ENCODE measurements at places on chromosomes 13 and 19.

DNA sequence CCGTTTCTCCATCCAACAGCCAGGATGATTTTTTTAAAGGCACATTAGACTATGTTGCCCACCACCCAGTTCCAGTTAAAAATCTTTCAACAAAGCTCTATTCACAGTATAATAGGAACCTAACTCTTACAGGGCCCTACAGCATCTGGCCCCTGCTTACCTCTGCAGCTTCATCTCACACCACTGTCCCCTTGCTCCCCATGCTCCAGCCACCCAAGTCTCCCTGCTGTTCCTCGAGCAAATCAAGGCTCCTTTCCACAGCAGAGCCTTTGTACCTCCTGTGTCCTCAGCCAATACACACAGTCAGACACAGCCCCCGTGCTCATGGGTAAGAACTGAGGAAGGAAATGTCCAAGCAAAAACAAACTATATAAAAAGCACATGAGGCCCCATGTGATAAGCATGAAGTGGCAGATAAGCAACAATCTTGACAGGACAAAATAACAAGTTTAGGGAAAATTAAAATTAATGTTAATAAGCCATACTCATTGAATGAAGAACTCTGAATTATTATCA lies 67.5 kb downstream of the TSC22D1 start:
- no peak for DNase-seq

- no peak for DNase-seq
Observed at GRCh38 chr13:83423381-83423780, 458.9 kb downstream of the SLITRK1 start.

DNA sequence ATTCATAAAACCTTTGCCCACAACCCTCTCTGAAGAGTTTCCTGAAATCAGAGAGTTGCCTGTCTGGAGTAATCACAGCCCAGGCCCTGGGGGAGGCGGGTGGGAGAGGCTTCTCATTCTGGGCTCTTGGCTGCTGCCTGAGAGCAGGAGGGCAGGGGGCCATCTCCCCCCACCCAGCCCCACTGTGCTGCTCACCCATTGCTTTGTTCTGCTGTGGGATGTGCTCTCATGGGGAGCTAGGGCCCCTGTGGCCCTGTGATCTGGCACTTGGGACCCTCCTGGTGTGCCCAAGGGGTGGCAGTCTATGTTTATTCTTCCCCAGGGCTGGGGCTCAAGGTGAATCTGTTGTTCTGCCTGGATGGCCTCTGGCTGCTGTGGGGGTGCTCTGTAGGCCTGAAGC lies 6.1 kb downstream of the KCTD15 start:
- no peak for DNase-seq

GRCh38 chr13:83440465-83440864 lies 441.8 kb downstream of the SLITRK1 start:
- no peak for DNase-seq

- no peak for DNase-seq
Observed at GRCh38 chr13:113659337-113659736, 1.3 kb upstream of the ATP4B start.

GRCh38 chr19:14554382-14554812 lies 17.5 kb downstream of the NDUFB7 start:
- peak; percentile 56 for DNase-seq

DNA sequence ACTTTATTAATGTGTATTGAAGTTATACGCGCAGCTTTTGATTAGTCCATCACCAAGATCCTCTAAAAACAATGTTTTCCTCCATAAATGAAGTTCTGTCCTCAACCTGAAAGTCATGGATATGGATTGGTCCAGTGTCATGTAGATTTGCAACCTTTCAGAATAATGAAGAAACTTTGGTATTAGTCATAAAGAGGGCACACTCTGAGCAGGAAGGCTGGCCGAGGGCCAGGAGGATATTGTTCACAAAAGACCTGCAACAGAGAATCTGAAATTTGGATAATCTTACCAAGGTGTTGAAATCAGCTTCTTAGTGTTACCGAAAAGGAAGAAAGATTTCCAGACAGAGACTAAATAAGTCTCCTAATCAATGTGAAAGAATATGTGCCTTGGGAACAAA lies 20.7 kb downstream of the CLDN10 start:
- DNase-seq, result no peak

DNA sequence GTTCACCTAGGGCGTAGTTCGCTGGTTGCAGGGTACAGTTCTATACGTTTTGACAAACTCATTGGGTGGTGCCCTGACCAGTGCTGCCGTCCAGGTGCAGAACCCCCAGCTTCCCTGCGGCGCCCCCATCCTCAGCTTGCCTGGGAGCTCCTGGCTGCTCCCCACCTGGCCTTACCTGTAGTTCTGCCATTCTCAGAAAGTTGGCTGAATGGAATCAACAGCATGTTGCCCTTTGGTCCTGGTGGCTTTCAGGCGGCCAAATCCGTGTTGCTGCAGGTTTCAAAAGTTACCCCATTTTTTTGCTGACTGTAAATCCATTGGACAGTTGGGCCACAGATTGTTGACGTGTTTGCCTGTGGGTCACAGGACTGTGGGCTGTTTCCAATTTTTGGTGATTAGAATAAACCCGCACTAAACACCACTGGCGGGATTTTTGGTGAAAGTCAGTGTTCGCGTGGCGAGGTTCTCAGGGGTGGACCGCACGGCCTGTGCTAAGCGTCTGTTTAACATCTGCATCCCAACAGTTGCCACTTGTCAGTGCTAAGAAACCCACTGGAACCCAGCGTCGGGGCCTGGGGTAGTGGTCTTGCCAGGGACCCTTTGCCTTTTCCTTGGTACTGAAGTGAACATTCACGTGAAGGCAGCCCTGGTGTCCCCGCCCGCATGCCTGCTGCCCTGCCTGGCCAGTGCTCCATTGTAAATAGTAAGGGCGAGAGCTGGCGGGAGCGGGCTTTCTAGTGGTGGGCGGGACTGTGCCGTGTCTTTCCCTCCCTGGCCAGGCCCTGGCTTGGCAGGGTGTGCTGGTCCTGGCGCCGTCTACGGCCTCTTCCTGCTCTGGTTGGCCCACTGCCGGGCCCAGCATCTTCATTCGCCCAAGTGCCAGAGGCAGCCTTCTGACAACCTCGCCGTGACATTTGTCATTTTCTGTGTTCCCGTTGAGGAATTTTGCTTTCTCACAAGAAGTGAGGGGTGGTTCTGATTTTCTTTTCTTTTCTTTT lies 3.3 kb downstream of the DOT1L start:
- DNase-seq, result no peak

- peak; percentile 81 for DNase-seq
Observed at GRCh38 chr19:14530005-14530348, 583 bp downstream of the TECR start.

GRCh38 chr19:11887611-11888531 lies at the start of gene ZNF69:
Gene ZNF69, plus strand, starts transcription at chr19:11887782. Its CDS starts 142 bp downstream, at chr19:11887924.
- peak; percentile 72 for DNase-seq

GRCh38 chr19:5154129-5154798 lies 185.4 kb downstream of the KDM4B start:
- peak; percentile 52 for DNase-seq

GRCh38 chr13:59531571-59532091 lies 632.1 kb downstream of the DIAPH3 start:
- DNase-seq, result peak; percentile 75

DNA sequence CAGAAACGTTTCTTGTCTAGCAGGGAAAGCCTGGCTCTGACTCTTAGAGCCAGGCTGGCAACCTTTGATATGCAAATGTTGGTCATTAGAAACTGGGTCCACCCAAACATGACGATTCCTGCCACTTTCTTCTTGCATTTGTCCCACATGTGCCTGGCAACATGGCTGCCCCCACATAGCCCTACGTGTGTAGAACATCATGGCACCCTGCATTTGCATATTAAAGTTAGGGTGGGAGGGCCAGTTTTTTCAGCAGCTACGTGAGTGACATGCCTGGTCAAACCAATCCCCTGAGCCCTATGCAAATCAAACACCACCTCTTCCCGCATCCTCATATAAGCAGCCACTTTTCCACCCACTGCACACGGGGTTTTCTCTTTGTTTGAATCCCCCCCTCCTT lies 95.0 kb downstream of the LIG4 start:
- no peak for DNase-seq

DNA sequence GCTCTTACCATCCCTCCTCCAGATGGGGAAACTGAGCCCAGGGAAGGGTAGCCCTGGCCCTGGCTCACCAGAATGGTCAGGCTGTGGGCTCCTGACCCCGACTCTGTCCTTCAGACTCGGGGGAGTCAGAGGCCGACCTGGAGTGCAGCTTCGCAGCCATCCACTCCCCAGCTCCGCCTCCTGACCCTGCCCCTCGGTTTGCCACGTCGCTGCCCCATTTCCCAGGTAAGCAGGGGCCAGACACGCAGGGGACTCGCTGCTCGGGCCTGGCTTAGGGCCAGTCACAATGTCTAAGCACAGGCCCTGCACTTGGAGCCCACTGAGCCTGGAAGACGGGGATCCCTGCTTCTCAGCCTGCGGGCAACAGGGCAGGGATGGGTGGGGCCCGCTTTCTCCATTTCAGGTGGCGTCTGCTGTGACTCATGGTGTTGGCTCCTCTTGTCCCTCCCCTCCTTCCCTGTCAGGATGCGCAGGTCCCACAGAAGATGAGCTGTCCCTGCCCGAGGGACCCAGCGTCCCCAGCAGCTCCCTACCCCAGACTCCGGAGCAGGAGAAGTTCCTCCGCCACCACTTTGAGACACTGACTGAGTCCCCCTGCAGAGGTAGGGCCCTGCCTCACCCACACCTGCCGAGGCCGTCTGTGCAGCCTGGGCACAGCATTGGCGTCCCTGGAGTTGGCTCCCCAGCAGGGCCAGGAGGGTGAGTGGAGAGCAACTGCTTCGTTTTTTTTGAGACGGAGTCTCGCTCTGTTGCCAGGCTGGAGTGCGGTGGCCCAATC lies 9.2 kb upstream of the OVOL3 start:
- no peak for DNase-seq

GRCh38 chr19:11798391-11799330 lies at the start of gene ZNF491:
Gene ZNF491, plus strand, starts transcription at chr19:11798523. Its CDS starts 7,431 bp downstream, at chr19:11805954.
- peak; percentile 97 for DNase-seq

DNA sequence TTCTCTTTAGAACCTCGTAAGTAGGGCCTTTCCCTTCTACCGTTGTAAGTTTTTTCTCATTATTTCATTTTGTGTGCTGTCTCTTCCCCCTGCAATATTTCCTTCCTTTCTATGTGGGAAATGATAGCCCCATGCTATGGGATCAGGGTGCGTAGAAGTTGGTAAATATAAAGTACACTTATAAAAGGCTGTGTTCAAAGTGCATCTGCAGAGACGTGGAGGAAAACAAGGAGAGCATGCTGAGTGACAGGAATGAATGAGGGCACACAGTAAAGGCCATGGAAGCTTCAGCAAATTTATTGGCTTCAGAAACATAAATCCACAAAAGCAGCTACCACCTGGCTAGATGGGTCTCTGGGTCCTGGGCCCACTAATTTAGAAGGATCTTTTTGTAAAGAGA lies 21.6 kb upstream of the SPRY2 start:
- no peak for DNase-seq

- no peak for DNase-seq
Observed at GRCh38 chr19:12695514-12695913, 917 bp downstream of the FBXW9 start.

- no peak for DNase-seq
Observed at GRCh38 chr13:80873589-80873988, 532.7 kb upstream of the SPRY2 start.

- DNase-seq, result peak; percentile 77
Observed at GRCh38 chr13:37109051-37109678, 3.7 kb upstream of the CSNK1A1L start.

DNA sequence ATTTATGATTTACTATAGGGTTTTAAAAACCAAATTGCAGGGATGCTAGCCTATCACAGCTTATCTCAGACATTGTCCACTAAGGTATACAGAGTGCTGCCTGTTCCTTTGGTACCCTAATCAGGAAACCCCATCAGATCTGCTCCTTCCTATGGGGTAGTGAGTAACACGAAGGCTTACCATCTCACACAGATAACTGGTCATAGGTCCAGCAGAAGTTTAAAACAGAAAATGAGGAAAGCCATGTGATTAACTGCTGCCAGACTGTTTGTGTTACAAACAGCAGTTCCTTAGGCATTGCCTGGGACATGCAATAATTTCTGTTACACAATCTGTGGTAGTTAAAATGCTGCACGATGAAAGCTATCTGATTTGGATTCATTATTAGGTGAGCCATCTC lies 53.5 kb upstream of the ALOX5AP start:
- DNase-seq, result no peak

DNA sequence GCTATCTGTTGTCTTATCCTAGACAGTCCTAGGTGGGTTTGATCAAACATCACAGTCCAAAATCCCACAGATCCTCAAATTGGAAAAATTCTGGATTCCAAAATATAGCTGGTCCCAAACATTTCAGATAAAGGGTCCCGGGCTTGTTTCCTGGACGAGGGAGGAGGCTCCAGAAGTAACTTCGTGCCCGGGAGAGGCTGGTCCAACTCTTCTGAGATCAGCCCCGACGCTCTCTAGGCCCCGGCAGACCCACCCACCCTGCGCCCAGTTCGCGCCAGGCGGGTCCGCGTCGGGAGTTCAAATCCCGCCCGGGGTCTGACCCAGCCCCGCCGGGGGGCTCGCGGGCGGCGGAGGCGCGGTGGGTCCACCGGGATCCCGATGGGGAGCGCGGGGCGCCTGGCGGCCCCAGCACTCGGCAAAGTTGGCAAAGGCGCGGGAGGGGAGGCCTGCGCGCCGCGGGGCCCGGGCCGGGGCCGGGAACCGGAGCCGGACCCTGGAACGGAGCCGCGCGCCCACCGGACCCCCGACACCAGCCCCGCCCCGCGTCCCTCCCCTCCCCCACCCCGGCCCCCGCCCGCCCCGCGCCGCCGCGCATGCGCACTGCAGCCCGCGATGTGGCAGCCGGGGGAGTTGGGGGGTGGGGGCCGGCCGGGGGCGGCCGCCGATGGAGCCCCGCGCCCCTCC lies 513 bp downstream of the MIER2 start:
- peak; percentile 22 for DNase-seq

GRCh38 chr19:48986211-48986610 lies 6.9 kb downstream of the GYS1 start:
- DNase-seq, result no peak

DNA sequence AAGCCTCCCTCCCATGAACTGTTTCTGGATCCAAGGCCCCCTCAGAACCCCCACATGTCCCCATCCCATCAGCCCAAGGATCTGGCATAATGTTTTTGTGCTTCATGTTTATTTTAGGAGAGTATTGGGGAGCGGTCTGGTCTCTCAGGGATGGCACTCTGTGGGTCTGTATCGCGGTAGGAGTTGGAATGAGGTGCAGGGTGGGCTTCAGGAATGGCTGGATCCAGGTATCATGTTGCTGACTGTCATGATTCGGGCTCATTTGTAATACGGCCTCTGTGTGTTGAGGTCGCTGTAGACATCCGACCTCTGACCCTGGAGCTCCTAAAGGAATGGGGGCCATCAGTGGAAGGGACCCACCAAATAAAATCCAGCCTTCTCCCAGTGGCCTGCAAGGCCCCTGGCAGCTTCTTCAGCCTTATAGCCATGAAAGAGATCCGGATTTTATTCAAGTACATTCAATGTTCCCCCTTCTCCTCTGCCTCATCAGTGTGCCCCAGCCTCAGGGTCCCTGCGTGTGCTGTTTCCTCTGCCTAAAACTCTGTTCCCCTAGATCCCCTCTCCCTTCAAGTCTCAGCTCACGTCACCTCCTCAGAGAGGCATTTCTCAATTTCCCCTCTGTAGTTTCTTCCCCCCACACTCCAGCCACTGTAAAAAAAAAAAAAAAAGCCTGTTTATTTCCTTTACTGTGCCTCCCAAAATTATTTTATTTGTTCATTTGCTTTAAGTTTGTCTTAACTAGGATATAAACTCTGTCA lies 2.2 kb downstream of the HCST start:
- no peak for DNase-seq

All from NCI-H82 (cell line).